ENCODE measurements at places on chromosomes 11 and 22. TPM values are rescaled to one million over a fixed set of nuclear protein-coding genes. Genes with fewer than 3 reads are reported as not detected.
A peak's percentile ranks its signal among the peaks of the same experiment; 100 is the strongest.

PGA5 gene
- total RNA-seq: 2.0 TPM

NRXN2 gene
- total RNA-seq: 50.4 TPM

RPL3 gene
- total RNA-seq: 1,908 TPM

- DNase-seq: no peak
Measured at GRCh38 chr22:44847892-44848291, 95.5 kb downstream of the ARHGAP8 start.

DNA sequence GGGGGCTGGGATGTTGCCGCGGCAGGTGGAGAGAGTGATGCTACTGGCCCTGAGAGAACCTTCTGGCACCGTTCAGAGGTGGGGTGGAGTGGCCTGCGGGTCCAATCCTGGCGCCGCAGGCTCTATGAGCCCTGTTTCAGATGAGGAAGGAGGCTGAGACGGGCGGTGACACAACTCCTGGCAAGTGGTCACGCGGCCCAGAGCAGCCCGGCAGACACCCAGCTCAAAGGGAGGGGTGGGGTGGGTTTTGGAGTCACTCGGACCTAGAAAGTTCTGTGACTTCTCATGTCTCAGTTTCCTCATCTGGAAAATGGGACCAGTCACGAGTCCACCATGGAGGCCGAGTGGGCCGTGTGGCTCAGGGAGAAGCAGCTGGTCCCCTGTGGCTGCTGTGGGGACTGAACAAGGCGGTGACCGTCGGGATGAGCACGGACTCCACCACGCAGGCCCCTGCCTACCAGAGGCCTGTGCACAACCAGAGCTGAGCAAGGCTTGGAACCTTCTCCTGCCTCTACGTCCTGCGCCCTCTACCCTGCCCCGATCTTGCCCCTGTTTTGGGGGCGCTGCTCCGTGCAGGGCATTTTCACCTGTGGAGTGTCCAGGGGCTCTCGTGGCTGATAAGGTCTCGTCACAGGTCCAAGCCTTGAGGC, 3.7 kb downstream of the TSPO start:
- DNase-seq: no peak

- peak; percentile 40 for DNase-seq
Measured at GRCh38 chr22:35528927-35529326, 11.7 kb upstream of the RASD2 start.

- DNase-seq: no peak
Measured at GRCh38 chr11:56885177-56885576, 103.5 kb upstream of the OR5AK2 start.

- peak; percentile 90 for DNase-seq
Measured at GRCh38 chr11:76445121-76446084, 585 bp downstream of the EMSY start.

DNA sequence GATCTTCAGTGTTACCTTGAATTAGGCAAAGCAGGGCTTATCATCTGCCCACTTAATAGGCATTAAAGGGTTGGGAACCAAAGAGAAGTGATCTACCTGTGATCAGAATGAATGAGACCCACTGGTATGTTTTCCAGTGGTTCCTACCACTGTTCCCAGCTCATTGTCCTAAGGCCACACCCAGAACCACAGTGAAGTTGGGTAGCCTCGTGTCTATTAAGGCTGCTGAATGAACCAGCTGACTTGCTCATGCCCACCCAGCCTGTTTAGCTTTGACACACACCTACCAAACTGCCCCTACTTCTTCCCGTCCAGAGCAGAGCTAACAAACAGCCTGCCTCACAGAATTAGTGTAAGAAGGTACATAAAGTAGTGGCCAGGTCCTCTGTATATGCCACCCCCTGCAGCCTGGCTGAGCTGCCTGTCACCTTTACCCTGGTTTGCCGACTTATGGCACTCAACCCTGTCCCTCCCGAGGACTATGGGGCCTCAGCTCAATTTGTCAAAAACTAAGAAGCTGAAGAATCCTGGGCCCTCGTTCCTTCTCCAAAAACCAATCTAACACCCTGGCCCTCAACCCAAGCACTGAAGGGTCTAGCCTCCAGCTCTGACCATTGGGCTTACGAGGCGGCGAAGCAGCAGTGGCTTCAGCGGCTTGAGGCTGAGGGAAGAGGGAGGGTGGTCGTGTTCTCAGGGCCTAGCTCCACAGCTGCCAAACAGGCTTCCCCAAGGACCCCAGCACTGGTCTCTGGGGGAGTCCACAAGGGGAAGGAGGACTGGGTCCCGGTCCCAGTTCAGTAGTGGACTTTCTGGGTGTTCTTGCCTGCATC, 9.8 kb downstream of the UCP2 start:
- DNase-seq: no peak

GRCh38 chr22:20507253-20508066, at the start of gene MED15:
Gene MED15 (plus strand): TSS chr22:20507610. CDS start chr22:20507679, 69 bp downstream.
- DNase-seq: peak; percentile 93

- DNase-seq: no peak
Measured at GRCh38 chr11:129865701-129866100, 29.7 kb downstream of the NFRKB start.

DNA sequence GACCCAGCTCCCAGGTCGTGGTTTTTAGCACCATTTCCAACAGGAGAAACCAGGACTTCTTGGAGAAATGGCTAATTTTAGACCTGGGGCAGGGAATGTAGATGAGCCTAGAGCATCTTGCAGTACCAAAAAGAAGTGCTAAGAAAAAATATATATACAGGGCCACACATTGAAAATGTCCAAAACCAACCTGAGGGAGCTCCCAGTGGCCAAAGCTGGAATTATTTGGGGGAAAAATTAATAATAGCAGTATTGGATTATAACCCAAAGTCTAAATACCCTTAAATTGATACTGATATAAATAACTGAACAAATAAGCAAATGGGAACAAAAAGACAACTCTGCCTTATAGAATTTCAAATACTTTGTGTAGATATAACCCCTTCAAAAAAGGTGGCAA, 108.0 kb downstream of the PARVA start:
- DNase-seq: no peak

- DNase-seq: no peak
Measured at GRCh38 chr11:11446967-11447366, 93.9 kb upstream of the CSNK2A3 start.

- DNase-seq: no peak
Measured at GRCh38 chr11:102005306-102005705, 41.9 kb upstream of the CFAP300 start.

DNA sequence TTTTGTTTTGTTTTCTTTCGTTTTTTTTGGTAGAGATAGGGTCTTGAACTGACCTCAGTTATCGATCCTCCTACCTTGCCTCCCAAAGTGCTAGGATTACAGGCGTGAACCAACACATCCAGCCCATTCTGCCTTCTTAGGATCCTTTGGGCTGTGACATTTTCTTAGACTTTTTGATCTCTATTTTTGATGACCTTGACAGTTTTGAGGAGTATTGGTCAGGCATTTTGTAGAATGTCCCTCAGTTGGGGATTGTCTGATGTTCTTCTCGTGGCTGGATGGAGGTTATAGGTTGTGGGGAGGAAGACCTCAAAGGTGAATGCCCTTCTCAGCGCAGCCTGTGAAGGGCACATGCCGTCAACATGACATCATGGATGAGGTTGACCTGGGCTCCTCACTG, 19.5 kb upstream of the RAB1B start:
- DNase-seq: no peak

- no peak for DNase-seq
Measured at GRCh38 chr11:27350511-27350910, 12.5 kb downstream of the CCDC34 start.

- DNase-seq: no peak
Measured at GRCh38 chr11:117378976-117379865, 51.6 kb downstream of the CEP164 start.

GRCh38 chr22:37734964-37735451, 38.2 kb downstream of the TRIOBP start:
- DNase-seq: peak; percentile 32
